ENCODE measurements at places on chromosomes 3 and 15.

- peak; percentile 24 for DNase-seq
These were observed 1.8 kb downstream of the HDGFL3 start for GRCh38 chr15:83205725-83206324.

DNA sequence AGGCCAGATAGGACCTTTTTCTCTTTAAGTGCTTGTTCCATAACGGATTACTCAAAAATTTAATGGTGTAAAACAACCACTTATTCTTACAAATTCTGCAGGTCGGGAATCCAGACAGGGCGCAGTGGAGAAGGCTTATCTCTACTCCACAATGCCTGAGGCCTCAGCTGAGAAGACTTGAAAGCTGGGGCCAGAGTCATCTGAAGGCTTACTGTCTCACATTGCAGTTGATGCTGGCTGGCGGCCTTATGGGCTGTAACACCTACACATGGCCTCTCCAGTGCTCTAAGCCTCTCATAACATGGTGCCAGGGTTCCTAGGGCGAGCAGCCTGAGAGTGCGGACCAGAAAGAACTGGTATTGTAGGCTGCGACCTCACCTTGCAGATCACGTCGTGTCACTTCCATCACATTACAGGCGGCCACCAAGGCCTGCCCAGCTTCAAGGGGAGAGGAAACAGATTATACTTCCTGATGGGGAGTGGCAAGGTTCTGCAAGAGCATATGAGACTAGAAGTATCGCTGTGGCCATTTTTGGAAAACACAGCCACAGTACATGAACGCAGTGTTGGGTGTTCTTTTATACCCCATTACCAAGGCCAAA lies 32.4 kb downstream of the CMTM7 start:
- DNase-seq, result no peak

- no peak for DNase-seq
These were observed 393.2 kb downstream of the SOX2 start for GRCh38 chr3:182104881-182105280.

DNA sequence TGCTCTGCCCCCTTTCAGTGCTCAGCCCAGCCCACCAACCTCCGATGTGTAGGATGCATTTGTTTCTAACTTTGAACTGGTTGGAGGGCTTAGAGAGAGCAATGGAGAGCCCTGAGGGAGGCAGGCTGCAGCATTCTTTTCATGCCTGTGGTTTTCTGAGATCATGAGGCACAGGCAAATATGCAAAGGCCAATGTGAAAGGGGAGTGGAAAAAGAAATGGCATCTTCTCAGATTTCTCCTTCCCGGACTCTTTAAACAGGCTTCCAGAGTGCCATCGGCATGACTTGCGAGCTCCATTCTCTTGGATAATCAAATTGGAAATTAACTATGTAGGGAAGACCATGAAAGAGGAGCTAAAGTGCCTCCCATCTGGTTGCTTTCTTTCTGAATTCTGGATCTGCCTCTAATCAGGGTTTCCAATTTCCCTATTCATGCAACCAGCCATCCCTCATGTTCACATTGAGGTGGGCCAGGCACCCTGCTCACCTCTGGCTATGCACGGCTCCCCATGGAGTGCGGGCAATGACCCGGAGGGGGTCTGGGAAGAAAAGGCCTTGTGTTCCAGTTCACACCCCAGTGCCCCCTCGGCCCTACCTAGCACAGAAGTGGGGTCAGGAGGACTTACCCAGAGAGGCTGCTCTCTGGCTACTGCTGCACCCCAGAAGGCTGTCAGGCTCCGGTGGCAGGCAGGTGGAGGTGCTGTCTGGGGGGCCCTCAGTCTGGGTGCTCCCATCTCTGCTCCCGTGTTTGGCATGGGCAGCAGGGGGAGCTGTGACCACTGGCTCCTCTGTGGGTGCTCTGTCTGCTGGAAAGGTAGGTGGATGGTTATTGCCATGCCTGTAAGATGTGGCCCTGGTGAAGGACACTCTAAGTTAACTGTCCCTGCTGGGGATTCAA lies 16.1 kb downstream of the AMOTL2 start:
- DNase-seq, result peak; percentile 87

DNA sequence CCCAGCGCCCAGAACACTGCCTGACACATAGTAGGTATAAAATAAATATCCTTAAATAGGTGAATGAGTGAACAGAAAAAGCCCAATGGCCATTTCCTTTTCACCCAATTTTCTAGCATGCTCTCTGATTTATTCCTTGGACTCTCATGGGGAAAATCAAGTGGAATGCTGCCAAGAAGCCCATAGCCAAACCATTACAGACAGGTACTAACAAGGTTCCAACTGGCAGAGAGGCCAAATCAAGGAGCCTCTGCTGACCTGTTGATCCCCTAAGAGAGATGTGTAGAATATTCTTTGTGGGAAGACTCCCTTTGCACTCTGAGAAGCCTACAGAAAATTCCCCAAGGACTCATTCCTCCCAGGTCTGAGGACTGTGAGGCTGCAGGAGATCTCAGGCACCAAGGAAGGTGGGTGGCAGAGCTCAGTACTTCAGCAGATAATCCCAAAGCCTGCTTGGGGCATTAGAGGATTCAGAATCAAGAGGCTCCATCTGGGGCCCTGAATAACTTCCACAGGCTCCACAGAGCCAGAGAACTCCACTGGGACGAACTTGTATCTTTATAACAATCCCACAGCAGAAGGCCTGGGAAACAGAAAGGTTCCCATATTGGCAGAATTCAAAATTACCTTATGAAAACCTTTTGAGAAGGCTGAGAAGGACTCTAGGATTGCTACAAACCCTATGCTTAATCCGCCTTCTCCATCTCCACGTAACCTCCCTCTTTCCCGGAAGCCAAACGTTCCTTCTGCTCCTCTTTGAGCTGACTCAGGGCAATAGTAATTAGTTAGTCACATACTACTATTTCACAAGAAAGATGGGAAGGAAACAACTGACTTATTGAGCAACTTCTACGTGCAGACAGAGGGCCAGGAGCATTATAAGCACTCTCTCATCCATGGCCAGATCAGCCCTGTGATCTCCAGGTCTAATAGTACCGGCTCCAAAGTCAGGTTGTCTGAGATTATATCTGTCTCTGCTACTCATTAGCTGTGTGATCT lies 34.5 kb downstream of the PRICKLE2 start:
- DNase-seq, result peak; percentile 82

DNA sequence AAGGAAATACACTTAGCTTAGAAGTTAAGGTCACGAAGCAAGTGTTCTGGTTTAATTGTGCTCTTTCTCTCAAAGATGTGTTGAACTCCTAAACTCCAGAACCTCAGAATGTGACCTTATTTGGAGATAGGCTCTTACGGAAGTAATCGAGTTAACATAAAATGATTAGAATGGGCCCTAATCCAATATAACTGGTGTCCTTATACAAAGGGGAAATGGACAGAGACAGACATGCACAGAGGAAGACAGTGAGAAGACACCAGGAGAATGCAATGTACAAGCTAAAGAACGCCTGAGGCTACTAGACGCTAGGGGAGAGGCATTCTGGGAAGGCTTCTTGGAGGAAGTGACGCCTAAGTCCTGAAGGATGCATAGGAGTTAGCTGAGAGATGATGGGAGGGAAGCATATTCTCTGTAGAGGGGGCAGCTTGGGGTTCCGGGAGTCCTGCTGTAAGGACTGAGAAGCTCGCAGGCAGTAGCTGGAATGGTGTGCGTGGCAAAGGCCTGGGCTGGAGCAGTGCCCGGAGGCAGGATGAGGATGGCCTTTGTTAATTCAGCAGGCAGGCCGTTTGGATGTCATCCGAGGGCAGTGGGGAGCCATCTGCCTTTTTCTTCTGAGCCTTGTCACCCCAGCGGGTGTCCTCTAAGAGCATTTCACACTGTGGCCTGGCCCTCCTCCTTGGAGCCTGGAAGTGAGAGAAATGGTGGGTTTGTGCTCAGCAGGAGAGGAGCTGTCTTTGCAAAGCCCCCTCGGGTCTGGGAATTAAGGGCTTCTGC lies 513.4 kb downstream of the SHQ1 start:
- DNase-seq, result no peak

- DNase-seq, result no peak
These were observed 19.8 kb downstream of the RAB7A start for GRCh38 chr3:128745742-128746141.

DNA sequence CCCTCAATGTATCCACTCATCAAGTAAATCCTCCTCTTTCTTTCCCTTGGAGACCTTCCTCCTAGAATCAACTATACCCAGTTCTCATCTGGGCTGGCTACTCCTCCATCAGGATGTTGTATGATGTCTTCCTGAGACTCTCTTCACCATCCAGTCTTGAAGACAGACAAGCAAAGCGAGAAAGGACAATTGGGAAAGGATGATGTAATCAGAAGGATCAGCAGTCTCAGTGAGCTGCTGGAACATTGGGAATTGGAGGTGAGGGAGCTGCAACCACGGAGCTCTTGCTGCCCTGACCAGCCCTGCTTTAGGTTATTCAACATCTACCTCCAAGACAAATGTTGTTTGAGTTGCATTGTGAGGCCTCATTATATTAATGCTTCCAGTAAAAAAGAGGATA lies 48.0 kb upstream of the UBP1 start:
- no peak for DNase-seq

- DNase-seq, result peak; percentile 8
These were observed 701 bp downstream of the EIF5A2 start for GRCh38 chr3:170907637-170908234.

DNA sequence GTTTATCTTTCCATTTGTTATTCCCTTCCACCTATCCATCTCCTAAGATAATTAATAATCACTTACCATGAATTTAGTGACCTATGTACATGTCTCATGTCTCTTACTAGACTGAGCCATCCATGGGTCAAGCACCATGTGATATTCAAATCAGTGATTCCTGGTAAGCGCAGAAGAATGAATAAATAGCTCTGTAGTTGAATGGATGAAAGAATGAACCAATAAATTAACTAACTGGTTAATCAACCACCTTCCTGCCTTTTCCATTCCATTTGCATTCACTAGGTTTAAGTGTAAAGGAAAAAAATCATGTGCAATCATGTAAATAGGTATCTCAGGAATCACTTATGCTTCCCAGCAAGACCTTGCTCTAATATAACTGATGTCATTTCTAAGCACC lies 779.5 kb downstream of the NTRK3 start:
- no peak for DNase-seq

- DNase-seq, result peak; percentile 33
These were observed 25.2 kb downstream of the GASK1A start for GRCh38 chr3:43004282-43004681.

- DNase-seq, result peak; percentile 54
These were observed 62.7 kb downstream of the ASTE1 start for GRCh38 chr3:130963878-130964277.

DNA sequence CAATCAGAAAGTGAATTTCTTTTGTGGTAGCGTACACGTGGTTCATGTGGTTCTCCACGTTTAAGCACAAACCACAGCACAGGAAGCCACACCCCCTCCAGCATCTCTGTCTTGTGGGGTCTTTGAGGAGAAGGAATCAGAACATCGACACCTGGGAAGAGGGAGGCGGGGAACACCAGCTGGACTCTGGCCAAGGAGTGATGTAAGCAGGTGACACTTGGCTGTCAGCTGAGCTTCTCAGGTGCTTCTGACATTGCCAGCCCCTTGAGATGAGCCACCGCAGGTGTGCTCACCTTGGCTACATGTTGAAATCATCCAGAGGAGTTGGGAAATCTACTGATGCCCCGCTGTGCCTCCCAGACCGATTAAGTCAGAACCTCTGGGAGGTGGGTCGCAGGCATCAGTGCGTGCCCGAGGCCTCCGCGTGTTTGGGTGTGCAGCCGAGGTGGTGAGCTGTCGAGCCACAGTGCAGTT lies 85.0 kb downstream of the FAM81A start:
- no peak for DNase-seq

GRCh38 chr3:186170516-186170915 lies 61.6 kb upstream of the ETV5 start:
- DNase-seq, result no peak

DNA sequence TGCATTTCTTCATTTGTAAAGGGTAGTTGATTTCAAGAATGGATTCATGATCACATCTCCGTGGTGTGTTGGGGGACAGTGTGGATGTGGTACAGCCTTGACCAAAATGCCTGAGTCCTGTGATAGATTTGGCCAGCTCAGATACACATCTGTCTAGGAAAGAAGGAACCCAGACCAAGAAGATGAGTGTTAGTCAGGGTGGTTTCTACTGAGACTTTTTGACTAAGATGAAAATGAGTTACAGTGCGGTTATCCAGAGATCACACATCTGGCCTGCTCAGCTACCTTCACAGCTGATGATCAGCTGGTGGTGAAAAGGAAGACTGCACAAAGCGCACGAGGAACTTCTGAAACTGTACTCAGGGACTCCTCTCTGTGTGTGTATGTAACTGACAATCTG lies 68.0 kb downstream of the FNDC3B start:
- peak; percentile 24 for DNase-seq

DNA sequence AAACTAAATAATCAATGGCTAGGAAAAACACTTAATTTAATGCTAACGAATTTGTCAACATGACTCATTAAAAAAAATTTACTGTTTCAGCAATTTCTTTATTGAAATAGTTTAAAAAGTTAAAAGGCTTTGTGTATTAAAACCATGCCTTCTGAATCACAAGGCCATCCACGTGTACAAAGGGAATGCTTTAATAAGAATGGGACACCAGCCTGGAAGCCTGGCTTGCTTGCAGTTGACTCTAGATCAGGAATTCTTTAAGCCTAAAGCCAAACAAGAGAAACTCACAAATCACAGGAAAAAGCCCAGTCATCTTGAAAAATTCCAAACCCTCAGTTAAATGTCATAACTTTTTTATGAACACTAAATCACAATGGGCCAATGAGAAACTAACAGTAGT lies 137.6 kb downstream of the PEAK1 start:
- DNase-seq, result peak; percentile 78

- no peak for DNase-seq
These were observed 72.0 kb upstream of the P3H2 start for GRCh38 chr3:190192739-190193138.

- no peak for DNase-seq
These were observed 5.8 kb downstream of the TMIE start for GRCh38 chr3:46706771-46707582.

- peak; percentile 35 for DNase-seq
These were observed 8.4 kb downstream of the GOLM2 start for GRCh38 chr15:44296625-44297524.

GRCh38 chr3:44272191-44272590 lies 30.5 kb downstream of the TOPAZ1 start:
- no peak for DNase-seq

Measured in GM03348 (cell line).